ENCODE measurements at places on chromosomes 3 and 15. TPM values are rescaled to one million over a fixed set of nuclear protein-coding genes. Genes with fewer than 3 reads are reported as not detected.

TMCO5A gene
- total RNA-seq: not detected

CCR3 gene
- not detected for total RNA-seq

CHDH gene
- total RNA-seq: not detected

PPARG gene
- total RNA-seq: 1.2 TPM

SLC51B gene
- not detected for total RNA-seq

GPD1L gene
- total RNA-seq: 11.0 TPM

SLC12A1 gene
- not detected for total RNA-seq

SLC15A2 gene
- total RNA-seq: 0.59 TPM

FETUB gene
- total RNA-seq: not detected

CFAP44 gene
- total RNA-seq: 5.6 TPM

GOLGA6L1 gene
- total RNA-seq: not detected

SLC6A20 gene
- not detected for total RNA-seq

TMEM158 gene
- total RNA-seq: 70.1 TPM
